SW 1271 (cell line): ENCODE measurements at places on chromosomes 5 and 9.

GRCh38 chr5:35136386-35136785 lies 88.6 kb upstream of the AGXT2 start:
- DNase-seq = peak; percentile 49

GRCh38 chr9:108776920-108777639 lies 78.7 kb downstream of the ACTL7B start:
- DNase-seq = no peak

DNA sequence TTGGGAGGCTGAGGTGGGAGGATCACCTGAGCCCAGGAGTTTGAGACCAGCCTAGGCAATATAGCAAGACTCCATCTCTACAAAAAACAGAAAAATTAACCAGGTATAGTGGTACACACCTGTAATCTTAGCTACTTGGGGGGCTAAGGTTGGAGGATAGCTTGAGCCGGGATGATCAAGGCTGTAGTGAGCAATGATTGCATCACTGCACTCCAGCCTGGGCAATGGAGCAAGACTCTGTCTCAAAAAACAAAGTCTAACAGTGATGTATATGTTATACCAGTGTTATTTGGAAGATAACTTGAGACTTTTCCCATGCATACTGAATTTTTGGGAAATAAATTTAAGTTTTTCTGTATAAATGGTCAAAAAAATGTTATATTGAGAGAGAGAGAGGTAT lies 146.3 kb downstream of the ZCCHC7 start:
- DNase-seq = no peak

DNA sequence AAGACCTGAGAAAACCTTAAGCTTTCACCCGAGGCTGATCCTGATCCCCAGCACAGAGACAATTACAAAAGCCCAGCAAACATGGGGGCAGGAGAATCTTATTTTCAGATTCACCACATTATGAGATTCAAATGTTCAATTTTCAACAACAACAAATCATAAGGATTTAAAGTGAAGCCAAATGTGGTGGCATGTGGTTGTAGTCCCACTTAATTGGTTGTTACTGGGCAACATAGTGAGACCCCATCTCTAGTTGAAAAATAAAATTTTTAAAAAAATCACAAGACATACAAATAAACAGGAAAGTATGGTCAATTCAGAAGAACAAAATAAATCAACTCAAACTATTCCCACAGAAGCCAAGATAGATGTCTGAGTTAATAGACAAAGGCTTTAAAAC lies 3.9 kb upstream of the RABGAP1 start:
- DNase-seq = no peak

GRCh38 chr5:142798099-142798770 lies 28.1 kb downstream of the ARHGAP26 start:
- DNase-seq = no peak

DNA sequence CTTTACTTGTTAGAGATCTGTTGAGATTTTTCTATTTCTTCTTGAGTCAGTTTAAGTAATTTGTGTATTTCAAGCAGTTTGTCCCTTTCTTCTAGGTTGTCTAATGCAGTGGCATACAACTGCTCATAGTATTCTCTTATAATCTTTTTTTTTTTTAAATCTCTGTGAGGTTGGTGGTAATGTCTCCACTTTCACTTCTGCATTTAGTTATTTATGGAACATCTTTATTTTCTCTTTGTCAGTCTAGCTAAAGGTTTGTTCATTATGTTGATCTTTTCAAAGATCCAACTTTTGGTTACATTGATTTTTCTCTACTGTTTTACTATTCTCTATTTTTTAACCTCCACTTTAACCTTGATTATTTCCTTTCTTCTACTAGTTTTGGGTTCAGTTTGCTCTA lies 13.8 kb downstream of the FOXE1 start:
- no peak for DNase-seq

- DNase-seq = no peak
These were observed 265.8 kb downstream of the TENT4A start for GRCh38 chr5:6979061-6979460.

DNA sequence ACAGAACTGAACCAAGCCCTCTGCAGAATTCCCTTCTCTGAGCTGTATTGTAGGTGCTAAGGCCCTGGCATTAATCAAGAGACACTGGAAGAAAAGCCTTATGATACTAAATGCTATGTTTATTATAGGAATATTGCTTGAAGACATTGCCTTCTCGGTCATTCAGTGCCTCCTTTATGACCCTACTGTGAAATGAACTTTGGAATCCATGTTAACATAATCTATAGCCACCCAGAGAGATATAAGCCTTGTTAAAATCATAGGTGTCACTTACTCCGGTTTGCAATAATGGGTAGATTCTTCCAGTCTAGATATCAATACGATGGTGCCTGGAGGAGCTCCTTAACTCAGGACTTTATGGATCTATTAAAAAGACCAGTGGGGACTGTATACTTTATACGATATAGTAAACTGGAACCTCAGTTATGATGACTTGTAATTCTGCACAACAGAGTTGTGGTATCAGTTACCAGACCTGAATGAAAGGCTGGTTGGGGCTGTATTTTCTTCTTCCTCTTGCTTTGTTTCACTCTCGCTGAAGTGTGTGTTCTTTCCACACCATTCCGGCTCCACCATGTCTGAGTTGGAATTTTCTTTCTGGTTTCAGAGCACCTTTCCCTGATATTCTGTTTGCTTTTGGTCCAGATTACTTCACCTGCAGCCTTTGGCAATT lies 154.5 kb downstream of the DROSHA start:
- no peak for DNase-seq

- no peak for DNase-seq
These were observed 471.4 kb downstream of the DMRT2 start for GRCh38 chr9:1521547-1521946.

- no peak for DNase-seq
These were observed 39.0 kb downstream of the CACNA1B start for GRCh38 chr9:137916540-137916939.

GRCh38 chr5:17277907-17278306 lies 60.5 kb downstream of the BASP1 start:
- no peak for DNase-seq
